ENCODE measurements at places on chromosomes 16 and 17.

DNA sequence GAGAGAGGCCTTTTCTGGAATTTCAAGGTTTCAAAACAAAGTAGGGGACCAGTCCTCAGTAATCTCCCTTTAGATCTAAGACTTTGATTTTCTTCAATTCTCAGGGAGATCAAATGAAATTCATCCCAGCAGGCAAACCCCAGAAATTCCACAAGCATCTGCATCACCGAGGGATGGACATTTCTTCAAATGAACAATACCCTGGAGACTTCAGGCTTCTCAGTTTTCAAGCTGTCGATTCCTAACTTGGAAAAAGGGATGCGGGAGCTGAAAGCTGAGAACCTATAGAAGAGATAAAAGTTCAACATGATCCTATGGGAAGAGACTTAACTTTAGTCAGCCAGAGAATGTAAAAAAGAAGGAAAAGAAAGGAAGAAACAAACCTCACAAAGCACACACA is 296.9 kb upstream of the CDH5 start:
- no peak for DNase-seq

GRCh38 chr17:52027620-52028295 is 130.8 kb downstream of the CA10 start:
- DNase-seq = no peak

GRCh38 chr17:3594051-3594800 is 15.0 kb downstream of the TRPV1 start:
- DNase-seq = no peak

- DNase-seq = no peak
These were observed 17.8 kb upstream of the HNF1B start for GRCh38 chr17:37762666-37763065.

DNA sequence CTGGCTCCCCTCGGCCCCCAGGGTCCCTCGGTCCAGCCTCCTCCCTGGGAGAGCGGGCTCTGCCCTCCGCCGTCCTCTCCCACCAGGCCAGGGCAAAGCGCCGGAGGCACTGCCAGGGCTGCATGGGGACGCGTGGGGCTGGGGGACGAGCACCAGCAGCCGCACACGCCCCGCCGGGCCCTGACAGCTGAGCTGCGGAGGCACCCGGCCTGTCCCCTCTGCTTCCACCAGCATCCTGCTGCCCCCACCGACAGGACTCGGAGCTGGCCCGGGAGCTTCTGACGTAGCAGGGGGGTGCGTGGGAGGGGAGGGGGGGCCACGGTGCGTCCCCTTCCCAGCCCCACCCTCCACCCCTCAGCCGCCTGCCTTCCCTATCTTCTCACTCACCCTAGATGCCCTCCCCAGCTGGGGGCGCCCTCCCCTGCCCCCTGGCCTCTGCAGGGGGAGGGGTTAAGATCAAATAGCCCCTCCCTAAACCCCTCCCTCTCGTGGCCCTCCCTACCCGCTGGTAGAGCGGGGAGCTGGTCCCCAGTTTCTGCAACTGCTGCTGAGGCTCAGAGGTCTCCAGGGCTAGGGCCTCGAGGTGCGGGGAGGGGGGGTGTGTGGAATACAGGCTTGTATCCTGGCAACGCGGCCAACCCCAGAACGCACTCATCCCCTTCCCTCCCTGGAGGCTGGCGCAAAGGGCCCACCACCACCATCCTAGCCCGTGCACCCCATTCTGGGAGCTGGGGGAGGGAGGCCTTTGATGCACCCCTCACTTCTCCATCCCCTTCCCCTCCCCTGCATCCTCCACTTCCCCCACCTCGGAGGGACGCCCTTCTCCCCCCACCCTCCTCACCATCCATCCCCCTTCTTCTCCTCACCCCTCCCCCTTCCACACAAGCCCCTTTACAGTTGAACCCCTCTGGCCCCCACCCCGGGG is 1.0 kb downstream of the SRCIN1 start:
- DNase-seq = peak; percentile 48

DNA sequence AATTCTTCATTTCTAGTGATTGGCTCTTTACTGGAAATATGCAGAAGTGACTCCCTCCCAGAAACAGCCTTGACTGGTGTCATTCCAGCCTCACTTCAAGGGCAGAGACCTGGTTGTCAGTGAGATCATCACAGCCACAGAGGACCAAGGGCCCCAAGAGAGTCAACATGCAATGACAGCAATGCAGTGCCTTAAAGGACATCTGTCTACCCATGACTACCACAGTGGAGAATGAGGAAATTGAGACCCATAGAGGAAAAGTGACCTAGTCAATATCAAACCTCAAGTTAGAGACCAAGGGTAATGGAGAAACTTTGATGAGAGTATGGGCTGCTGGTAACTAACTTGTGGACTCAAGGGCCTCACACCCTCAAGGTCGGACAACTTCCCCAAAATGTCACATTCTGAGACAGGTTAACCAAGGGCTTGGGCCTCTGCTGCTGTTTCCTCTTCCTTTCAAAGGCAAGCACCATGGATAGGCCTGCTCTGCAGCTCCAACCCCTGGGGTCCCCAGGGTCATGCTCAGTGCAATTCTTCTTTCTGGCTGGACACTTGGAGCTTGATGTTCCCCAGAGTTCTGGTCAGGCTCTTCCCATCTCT is 11.3 kb downstream of the NOG start:
- DNase-seq = no peak

DNA sequence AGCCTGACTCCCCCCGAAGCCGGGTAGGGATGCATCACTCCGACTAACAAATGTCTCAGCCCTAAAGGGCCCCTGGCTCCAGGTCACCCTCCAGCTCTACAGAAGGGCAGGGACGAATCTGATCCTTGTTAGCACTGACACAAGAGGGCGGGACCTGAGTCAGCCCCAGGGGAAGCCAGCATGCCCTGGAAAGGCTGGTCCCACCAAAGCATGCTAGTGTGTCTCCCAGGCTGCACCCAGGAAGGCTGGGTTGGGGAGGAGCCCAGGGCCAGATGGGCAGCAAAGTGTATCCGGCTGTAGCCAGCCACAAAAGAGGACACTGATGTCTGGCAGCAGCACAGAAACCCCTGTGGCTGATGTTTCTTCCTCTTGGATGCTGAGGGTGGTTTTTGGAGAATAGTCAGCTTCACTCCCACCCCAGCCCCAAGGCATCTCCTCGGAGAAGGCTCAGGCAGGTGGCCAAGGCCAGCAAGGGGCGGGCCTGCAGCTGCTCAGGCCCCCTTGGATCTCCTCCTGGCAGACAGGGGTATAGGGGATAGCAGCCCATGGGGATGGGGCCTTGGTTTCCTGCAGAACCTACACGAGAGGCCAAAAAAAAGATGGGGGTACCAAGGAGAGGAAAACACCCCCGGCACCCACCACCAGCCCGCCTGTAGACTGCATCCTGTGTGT is 11.0 kb downstream of the NATD1 start:
- DNase-seq = no peak

- DNase-seq = peak; percentile 56
These were observed 1.3 kb downstream of the GSPT1 start for GRCh38 chr16:11914210-11915113.

GRCh38 chr17:80427366-80428282 is 12.7 kb downstream of the ENDOV start:
- DNase-seq = no peak

- no peak for DNase-seq
These were observed 35.7 kb downstream of the TMC6 start for GRCh38 chr17:78092794-78093324.

- no peak for DNase-seq
These were observed 71.1 kb upstream of the DNAH17 start for GRCh38 chr17:78648293-78648692.

- DNase-seq = no peak
These were observed 173.8 kb upstream of the IRX3 start for GRCh38 chr16:54460263-54460860.

DNA sequence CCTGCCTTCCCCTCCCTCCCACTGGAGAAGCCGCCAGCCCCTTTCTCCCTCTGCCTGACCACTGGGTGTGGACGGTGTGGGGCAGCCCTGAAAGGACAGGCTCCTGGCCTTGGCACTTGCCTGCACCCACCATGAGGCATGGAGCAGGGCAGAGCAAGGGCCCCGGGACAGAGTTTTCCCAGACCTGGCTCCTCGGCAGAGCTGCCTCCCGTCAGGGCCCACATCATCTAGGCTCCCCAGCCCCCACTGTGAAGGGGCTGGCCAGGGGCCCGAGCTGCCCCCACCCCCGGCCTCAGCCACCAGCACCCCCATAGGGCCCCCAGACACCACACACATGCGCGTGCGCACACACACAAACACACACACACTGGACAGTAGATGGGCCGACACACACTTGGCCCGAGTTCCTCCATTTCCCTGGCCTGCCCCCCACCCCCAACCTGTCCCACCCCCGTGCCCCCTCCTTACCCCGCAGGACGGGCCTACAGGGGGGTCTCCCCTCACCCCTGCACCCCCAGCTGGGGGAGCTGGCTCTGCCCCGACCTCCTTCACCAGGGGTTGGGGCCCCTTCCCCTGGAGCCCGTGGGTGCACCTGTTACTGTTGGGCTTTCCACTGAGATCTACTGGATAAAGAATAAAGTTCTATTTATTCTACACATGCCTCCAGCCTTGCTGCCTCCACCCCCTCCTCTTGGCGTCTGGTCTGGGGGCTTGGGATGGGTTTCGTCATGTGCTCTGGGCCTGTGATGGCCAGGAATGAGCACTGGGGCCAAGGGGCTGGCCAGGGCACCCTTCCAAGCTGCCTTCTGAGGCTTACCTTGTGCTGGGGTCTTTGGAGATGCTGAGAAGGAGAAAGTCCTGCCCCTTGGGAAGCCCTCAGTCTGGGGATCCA is 7.3 kb downstream of the GJD3 start:
- peak; percentile 54 for DNase-seq
